ENCODE measurements at places on chromosomes 1 and 21.

GRCh38 chr21:35697321-35697808, 363.0 kb downstream of the SETD4 start:
- no peak for DNase-seq

DNA sequence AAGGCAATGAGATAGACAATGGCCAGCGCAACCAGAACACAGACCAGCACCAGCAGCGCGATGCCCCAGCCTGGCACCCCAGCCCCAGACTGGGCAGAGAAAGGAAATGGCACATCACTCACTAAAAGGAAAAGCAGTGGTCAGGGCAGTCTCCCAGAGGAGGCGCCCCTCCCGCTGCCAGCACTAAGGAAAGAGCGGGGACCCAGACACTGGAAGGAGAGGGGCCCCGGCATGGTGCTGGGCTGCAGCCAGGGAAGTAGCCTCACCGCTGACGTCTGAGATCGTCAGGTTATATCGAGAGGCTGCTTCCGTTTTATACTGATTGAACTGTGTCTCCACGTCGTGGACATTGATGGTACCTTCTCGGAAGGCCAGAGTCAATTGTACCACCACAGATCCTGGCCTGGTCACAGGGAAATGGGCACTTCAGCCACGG, 13.8 kb downstream of the TRIM46 start:
- no peak for DNase-seq

- no peak for DNase-seq
Measured at GRCh38 chr1:115496904-115497527, 144.8 kb upstream of the VANGL1 start.

GRCh38 chr1:159826441-159827101, at the start of gene SLAMF8:
TSS of gene SLAMF8 (plus strand) at chr1:159826873. CDS start at chr1:159826899, 26 bp downstream.
- DNase-seq = no peak

DNA sequence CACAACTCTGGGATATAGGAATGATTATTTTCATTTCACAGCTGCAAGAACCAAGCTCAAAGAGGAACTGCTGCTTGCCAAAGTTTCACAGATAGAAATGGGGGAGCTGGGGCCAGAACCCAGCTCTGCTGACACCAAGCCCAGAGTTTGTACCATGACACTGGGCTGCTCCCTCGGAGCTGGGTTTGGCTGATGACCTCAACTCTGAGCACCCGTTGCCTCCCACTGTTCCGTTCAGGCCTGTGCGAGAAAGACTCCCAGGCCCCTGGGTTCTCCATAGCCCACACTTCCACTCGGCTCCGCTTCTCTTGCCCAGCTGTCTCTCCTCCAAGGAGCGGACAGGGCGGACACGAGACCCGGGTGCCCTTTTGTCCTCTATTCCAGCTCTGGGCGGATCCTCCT, 55.2 kb downstream of the NGF start:
- DNase-seq = peak; percentile 89

DNA sequence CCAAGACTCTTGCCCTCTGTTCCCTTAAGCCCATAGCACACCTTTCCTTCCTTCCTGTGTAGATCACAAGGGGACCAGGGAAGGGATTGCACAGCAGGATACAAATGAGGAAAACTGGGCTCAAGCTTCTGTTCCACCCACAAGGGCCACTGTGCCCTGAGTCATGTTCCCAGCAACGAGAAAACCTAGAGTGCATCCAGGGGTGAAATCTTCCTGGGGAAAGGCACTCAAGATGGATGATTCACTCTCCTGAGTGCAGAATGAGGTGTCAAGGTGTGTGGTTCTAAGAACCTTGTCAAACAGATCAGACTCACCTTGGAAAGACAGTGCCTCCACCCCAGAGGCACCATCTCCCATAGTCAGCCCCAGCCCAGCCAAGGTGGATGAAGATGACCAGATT, 40.7 kb upstream of the EYA3 start:
- DNase-seq = no peak

DNA sequence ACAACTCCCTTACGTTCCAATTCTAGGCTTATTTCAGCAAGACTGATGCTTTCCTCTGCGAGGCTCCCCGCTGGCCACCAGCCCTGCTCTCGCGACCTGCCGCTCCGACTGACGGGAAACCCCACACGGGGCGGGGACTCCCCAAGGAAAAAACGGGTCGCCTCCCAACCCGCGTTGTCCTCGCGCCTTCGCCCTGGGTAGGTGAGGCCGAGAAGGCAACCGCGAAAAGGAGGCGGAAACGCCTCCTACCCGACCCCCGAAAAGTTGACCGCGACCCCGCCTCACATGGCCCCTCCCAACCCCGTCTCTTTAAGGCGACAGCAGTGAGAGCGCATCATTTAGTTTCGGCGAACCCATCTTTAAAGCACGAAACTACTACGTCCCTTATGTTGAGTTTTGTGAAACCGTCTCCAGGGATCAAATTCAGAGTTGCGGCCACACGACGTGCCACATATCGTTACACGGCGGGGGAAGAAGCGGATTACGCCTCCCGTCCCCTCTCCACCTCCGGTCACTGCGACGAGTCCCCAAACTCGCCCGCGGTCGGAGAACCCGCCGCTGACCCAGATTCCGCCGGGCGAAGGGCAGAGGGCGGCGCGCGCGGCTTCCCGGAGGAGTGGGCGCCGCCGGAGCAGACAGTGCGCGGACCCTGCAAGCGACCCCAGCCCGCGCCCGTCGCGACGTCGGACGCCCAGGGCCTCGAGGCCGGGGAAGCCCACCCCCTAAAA, 1.2 kb downstream of the ANP32E start:
- peak; percentile 93 for DNase-seq

GRCh38 chr1:200684015-200684414, 14.3 kb upstream of the DDX59 start:
- DNase-seq = no peak

GRCh38 chr1:156115514-156116374, 1.2 kb downstream of the LMNA start:
- DNase-seq = no peak

GRCh38 chr1:183484254-183484653, 12.0 kb downstream of the SMG7 start:
- DNase-seq = no peak

- no peak for DNase-seq
Measured at GRCh38 chr1:56265216-56265615, 314.1 kb downstream of the PLPP3 start.

DNA sequence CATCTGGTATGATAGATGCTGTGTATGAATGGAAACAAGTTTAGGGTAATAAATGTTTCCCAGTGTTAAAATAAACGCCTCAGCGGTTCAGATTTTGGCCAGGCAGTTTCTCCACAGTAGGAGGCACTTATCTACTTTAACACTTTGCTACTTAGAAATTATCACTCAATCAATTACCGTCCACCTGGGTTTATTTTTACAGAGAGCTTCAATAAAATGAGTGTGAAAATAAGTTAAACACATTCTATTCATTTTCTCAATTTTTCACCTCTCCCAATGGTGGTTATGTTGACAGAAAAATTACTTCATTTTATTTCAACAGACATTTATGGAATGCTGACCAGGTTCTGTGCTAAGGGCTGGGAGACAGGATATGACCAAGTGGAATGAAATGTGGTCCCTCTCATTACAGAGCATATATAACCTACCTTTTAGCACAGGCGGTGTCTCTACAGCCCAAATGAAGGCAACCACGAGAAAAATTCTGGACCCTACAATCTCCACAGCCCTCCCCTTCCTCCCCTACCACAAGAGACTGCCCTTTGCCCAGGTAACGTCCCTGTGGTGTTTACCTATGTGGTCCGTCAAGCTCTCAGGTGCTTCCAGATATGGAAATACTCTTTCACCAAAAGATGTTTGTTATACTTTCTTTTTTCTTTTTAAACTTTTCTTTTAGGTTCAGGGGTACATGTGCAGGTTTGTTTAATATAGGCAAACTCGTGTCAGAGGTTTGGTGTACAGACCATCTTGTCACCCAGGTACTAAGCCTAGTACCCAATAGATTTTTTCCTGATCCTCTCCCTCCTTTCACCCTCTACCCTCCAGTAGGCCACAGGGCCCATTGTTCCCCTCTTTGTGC, 105.5 kb downstream of the HLCS start:
- no peak for DNase-seq

GRCh38 chr1:218846181-218846580, 327.5 kb upstream of the LYPLAL1 start:
- DNase-seq = no peak

DNA sequence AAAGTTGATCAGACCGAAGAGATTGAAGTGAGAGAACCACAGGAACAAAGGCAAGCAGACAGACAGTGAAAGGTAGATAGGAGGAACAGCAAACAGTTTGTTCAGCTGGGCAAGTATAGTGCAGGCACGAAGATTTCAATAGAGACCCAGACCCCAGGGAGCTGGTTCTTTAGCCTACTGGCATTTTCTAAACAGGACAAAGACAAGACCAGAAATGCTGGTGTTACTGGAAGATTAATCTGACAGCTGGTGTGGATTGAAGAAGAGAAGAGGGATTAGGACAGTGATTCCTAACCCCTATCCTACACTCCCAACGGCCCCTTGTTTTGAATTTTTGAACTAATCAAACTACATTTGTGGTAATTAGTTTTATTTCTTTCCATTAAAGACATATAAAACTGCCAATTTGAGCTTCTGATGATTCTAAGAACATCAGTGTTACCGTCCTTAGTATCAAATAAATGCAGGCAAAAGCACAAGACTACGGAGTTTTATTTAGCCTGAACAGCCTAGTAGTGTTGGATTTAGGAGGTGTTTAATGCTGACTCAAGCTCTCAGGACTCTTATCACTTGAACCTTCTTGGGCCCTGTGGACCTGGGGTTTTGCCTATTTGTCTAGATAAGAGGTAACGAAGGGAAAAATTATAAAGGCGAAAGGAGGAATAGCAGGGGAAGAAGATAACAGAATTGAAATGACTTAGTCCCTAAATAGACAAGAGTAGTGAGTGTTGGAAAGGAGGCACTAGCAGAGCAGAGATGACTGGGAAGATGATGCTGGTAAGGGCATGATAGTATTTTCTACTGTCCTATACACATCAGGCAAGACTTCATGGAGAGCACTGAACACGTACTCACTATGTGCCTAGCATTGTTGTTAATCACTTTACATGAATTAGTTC, 2.0 kb downstream of the NPL start:
- no peak for DNase-seq

DNA sequence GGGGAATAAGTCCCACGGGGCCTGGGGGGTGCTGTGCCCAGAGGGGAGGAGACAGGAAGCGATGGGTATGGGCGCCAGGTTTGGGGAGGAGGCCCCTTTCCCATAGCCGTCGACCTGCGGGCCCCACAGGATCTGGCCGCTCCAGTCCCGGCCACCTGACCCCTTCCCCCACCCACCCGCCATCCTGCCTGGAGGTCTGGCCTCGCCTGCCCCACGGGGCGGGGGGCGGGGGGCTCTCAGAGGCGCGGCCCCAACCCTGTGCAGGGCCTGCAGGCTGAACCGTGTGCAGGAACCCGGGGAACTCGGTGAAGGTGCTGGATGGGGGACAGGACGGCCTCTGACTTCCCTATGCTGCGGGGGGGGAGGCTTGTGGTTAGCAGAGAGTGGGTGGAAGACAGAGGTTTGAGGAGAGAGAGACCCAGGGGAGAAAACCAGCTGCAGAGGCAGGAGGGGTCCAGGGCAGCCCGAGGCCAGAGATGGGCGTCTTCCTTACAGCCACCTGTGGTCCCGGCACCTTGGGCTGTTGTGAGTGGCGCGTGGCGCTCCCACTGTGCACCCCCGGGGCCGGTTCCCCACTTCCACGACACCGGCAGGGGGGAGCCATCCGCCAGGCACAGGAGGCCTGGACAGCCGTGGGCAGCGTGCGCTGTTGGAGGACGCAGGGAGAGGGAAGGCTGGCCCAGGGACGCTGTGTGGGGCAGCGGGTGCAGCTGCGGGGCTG, 2.5 kb upstream of the TNFRSF18 start:
- no peak for DNase-seq

DNA sequence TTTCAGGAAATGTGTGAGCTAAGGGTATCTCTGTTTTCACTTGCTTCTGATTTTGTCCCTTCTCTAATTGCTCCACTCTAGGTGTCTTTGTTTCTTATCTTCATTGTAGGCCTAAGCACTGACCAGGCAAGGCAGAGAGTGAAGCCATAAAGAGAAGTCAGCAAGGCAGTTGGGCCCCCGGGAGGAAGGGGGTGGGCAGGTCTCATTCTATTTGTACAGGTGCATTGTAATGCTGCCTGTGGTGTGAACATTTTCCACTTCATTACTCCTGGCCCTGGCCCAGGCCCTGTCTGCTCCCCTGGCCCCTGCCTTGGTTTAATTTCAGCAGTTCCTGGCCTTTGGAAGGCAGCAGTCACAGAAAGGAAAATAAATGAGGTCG, 86.4 kb upstream of the JUN start:
- no peak for DNase-seq

GRCh38 chr1:222285526-222285925, 262.4 kb downstream of the HHIPL2 start:
- no peak for DNase-seq

GRCh38 chr1:94349853-94350252, 68.3 kb upstream of the ABCD3 start:
- DNase-seq = no peak

- no peak for DNase-seq
Measured at GRCh38 chr21:41766883-41767605, at the start of gene RIPK4. TSS of gene RIPK4 (minus strand) at chr21:41767052. CDS start at chr21:41767041, 11 bp downstream.

DNA sequence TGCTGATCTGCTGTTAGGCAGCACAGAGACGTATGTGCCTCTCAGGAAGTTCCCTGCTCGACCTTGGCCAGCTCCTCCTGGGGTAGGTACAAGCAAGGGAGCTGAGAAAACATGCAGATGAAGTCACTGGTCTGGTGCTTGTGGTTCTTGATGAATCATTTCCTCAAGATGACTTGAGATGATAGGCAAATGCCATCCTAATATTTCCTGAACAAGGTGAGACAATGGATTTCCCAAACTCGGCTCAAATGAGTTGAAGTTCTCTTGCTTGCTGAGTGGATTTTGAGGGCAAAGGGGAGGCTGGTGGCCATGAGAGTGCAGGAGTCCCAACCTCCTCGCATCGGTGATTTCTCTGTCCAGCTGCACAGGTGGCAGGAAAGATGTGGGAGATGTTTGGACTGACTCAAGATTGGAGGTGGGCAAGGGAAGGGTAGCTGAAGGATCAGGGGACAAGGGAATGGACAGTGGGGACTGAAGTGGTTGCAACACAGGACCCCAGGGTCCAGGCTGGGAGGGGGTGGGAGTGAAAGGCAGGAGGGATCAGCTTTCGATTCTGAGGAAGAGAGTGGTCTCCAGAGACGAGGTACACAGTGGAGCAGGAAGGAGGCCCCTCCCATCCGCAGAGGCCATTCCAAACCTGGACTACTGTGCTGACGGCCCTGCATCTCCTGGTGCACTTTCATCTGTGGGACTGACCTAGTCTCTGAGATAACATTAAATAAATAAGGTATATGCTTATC, 63.9 kb downstream of the CAPN2 start:
- DNase-seq = no peak

GRCh38 chr1:34640654-34641401, 114.0 kb upstream of the GJB5 start:
- DNase-seq = no peak

DNA sequence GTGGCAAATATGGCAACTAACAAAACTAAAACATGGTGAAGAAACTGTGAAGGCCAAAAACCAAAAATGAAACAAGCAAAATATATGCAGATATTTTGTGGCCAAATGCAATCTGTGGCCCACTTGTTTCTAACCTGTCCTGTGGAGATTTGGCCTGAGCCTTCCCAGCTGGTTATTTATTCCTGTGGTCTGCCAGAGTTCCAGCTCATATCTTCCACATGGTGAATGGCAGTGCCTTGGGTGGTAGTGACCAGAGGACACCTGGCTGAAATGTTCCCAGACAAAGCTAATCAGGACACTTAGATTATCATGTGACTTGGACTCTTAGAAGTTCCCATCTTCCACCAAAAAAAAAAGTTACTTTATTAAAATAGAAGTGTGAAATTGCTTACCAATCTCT, 39.7 kb downstream of the RNASEL start:
- DNase-seq = no peak
